ENCODE measurements at places on chromosomes 7 and 10. TPM values are rescaled to one million over a fixed set of nuclear protein-coding genes. Genes with fewer than 3 reads are reported as not detected.

DNA sequence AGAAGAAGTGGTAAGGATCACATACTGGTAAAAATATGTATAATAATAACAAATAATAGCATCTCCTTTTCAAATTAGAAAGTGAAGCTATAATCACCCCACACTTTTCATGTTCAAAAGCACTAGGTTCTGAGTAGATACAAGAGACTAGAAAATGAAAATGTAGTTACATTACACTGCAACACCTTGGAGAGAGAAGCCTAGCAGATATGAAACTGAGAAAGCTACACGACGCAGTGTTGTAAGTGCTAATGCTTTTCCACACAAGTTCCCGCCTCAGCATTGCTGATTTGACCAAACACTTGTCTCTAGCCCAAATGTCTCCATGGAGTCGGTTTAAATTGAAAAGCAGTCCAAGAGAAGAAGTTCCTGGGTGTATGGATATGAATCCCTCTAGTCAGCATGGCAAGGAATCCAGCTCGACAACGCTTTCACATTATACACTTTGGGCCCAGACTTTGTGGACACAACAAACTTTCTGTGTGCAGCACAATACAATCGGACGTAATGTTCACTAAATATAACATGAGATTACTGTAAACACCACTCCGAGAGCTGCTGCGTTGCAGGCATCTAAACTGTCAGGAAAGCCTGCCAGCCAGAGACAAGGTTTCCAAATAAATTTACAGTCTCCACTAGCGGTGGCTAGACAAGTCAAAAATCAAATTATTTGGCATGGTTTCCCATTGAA lies 1.7 kb downstream of the PDE1C start:
- DNase-seq: no peak

DNA sequence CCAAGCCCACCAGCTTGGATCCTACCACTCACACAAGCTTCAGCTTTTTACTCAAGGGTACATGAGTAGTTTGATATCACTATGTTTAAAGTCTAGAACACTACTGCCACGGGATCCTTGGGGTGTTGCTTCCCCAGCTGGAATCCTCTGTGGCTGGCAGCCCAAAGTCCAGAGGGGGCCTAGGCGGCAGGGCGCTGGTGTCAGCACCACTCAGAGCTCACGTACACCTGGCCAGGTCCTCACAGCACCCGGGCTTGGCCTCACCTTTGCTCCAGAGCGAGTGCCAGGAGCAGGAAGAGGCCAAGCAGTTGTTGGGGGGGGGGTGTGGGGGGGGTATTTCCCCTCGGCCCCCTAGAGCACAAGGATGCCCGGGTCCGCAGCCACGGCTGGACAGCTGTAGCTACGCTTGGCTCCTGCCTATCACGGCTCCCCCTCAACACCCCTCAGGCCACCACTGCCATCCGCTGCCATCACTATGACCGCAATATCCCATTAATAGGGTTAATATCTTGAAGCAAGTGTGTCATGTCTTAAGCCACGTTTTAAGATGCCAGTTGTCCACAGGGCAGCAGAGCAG lies 17.0 kb downstream of the ZDHHC6 start:
- no peak for DNase-seq

GRCh38 chr10:90328459-90328858 lies 529.4 kb downstream of the HTR7 start:
- no peak for DNase-seq

Gene NME8
- not detected for total RNA-seq

Gene ACSM6
- total RNA-seq: not detected

- DNase-seq: no peak
Measured at GRCh38 chr10:116848032-116848943, 1.0 kb upstream of the ENO4 start.

Gene ELN
- total RNA-seq: 146 TPM

Gene TRPV6
- total RNA-seq: not detected

DNA sequence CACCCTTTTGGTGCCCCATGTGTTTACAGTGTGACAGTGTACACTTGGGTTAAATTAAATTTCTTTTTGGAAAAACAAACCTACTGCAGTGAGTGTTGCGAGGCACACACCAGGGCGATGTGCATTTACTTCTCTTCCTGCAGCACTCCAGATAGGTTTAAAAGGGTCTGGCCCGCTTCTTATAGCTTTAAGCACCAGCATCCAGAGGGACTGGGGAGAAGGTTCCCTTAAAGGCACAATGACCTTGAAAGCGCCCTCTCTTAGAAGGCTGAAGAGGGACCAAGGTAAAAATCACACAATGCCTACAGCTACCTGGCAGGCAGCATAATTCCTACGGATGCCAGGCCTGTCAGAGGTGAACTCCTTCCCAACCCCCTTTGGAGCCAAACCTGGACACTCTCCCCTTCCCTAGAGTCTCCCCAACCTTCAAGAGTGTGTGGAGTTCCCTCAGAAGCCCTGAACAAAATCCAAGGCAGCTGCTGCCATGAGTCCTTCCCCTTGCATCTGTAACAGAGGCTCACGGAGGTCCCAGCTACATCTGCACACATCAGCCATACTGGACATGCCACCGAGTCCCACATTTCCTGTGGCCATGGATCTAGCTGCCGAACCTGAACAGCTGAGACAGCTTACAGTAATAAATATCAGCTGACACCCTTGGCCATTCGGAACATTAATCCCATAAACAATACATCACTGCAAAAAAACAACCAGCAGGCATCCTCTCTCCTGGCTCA lies 33.2 kb downstream of the TRIM8 start:
- DNase-seq: no peak

Gene CTAGE8
- 1.5 TPM for total RNA-seq

DNA sequence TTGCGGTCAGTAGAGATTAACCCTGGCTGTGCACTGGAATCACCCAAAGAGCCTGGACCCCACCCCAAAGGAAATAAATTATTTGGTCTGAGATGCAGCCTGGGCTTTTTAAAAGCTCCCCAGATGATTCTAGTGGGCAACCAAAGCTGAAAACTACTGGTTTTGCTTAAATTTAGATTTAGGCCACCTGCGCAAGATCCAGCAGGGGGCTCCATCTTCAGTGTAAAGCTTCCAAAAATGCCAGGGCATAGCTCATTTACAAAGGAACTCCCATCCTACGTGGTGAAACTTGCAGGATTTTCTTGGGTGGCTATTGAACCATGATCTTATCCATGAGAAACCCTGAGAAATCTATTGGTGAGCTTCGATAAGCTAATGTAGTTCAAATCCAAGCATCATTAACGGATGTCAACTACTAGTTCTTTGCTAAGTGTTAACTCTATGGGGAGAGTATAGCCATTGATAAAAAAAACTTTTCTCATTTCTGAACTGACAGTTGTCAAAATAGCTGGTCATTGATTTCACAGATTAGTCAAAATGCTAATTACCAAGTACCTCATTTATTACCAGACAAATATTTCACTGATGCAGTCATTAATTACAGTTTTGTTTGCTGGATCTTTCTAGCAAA lies 315.3 kb downstream of the LHFPL3 start:
- DNase-seq: no peak

DNA sequence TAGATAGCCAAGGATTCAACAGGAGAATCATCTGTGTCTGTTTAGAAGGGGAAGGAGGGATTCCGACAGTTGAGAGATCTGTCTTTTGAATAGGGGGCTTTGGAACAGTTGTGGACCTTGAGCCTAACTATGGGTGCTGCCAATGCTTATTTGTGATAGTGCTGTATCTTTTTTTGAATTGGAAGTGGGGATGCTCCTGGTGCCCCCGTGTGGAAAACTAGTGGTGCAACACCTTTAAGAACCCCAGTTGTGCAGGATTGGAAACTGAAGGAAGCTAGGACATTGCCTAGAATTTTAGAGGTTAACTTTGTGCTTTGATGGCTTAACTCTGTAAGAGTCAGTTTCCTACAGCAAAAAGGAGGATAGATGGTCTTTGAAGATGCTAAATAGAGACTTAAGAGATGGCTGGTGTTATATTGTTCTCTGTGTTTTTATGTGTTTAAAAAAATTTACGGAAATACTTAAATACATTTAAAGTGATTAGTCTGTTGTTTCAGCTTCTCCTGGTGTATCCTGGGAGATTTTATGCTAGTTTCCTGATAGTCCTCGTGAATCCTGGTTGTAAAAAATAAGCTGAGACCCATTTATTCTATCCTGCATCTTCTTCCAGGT lies 69.3 kb downstream of the AP3M1 start:
- peak; percentile 48 for DNase-seq

- DNase-seq: no peak
Measured at GRCh38 chr10:77608281-77608680, 29.3 kb downstream of the KCNMA1 start.

Gene SPRN
- not detected for total RNA-seq

Gene BZW2
- total RNA-seq: 50.2 TPM

- DNase-seq: no peak
Measured at GRCh38 chr10:86023931-86024280, 342.7 kb downstream of the GRID1 start.

- no peak for DNase-seq
Measured at GRCh38 chr7:49580000-49580399, 193.4 kb upstream of the VWC2 start.

DNA sequence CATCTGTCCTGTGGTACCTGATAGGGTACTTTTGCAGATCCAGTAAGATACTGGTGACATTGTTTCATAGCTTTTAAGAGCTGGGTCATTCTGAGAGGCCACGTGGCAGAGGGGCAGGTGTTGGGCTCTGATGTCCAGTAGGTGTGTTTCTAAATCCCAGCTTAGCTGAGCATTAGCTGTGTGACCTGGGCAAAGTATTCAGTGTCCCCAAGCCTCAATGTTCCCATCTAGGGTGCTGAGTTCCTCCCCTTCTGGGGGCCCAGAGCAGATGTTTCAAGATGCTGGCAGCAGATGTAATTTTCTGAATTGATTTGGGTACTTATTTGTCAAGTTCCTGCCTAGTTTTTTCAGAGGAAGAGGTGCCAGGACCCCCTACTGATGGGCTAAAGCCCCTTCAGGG lies 52.9 kb downstream of the NEURL1 start:
- no peak for DNase-seq

- DNase-seq: no peak
Measured at GRCh38 chr10:31694126-31694685, 234.4 kb downstream of the ARHGAP12 start.

- no peak for DNase-seq
Measured at GRCh38 chr7:50528266-50529092, 36.7 kb downstream of the DDC start.

DNA sequence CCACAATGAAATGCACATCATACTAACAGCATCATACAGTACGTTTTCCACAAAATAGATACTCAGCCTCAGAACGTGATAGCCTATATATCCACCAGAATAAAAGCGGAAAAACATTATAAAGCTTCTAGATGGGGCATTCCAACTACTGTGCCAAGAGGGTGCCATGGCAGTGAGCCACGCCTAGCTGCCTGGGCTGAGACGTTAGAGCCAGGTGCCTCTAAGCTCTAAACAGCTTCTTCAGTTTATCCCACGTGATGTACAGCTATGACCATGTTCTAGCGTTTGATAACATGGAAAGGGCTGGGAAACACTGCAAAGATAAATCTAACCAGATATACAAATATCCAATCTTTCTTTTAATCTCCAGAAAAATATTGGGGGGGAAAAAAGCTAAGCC lies 17.8 kb downstream of the USP6NL start:
- no peak for DNase-seq

DNA sequence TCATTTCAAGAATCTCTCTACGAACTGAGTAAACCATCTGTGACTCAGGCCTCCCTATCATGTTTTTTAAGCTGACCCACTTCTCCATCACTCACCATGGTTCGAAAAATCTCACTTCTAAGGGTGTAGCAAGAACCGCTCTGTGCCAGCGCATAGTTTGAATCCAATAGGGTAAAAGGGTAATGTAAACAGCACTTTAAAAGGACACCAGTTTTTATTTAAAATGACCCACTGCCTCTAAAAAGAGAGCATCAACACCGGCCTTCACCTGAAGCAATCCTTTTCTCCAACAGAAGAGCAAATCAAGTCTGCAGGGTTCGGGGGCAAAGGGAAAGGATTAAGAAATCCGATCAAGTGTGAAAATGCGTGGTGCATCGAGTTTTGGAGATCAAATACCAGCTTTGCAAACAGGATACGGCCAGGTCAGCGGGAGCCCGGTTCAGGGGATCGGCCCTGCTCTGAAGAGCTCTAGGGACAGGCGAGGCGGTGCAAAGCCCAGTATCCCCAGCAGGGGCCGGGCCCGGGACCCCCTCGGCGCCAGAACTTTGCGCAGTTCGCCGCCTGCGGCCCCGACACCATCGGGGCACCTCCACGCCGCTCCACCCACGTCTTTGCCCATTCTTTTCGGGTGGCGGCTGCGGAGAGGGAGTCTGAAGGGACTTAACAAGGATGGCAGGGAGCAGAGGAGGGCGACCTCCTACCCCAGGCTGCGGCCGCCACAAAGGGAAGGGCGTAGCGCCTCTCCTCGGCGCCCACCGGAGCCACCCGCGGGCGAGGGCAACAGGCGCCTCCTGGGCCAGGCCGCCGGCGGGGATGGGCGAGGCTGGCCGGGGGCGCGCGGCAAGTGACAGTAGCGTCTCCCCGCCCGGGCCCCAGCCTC lies 842 bp downstream of the NMT2 start:
- DNase-seq: peak; percentile 13

- DNase-seq: peak; percentile 69
Measured at GRCh38 chr7:137932881-137933269, 69.0 kb downstream of the CREB3L2 start.

DNA sequence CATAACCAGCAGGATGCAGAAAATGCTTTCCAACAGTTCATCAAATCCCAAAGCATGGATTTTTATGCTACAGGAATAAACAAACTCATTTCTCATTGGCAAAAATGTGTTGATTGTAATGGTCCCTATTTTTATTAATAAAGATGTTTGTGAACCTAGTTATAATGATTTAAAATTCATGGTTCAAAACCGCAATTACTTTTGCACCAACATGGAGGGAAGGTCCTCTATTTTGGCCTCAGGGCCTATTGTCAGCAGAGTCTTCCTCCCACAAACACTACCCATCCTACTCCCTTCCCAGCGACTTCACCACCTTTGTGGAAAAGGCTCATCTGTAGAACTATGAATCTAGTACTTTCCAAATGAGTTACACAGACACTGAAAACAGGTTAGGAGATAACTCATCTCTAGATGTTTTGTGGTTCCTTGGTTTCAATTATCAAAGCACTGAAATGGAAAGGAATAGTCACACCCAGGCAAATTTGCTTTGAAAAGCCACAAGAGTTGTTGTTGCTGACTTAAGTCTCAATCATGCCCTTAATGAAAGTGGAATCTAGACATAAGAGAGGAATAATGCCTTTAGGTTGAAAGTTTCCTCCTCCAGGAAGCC lies 59.4 kb upstream of the FRMD4A start:
- DNase-seq: no peak
